ENCODE measurements at places on chromosomes 2 and 18. TPM values are rescaled to one million over a fixed set of nuclear protein-coding genes. Genes with fewer than 3 reads are reported as not detected.

The B3GNT7 gene
- total RNA-seq = 9.3 TPM

GRCh38 chr2:241956521-241957110 is 87.1 kb downstream of the RTP5 start:
- H3K4me3 ChIP-seq = no peak overlapping the region
- H3K4me1 ChIP-seq = no peaks in the 10 kb centered on the region
- DNase-seq = no peak
- no peak overlapping the region for H3K27ac ChIP-seq

The ILKAP gene
- total RNA-seq = 47.7 TPM

The KIAA2012 gene
- not detected for total RNA-seq

The ASXL3 gene
- total RNA-seq = 10.4 TPM

DNA sequence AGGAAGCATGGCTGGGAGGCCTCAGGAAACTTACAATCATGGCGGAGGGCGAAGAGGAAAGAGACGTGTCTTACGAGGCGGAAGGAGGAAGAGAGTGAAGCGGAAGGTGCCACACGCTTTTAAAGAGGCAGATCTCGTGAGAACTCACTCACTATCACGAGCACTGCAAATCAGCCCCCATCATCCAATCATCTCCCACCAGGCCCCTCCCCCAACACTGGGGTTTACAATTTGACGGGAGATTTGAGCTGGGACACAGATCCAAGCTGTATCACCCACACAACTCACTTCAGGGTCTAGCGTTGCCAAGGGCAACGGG is 5.1 kb upstream of the BOK start:
- H3K27ac ChIP-seq = no peak overlapping the region
- DNase-seq = no peak
- H3K36me3 ChIP-seq = no peaks in the 10 kb centered on the region
- H3K4me3 ChIP-seq = no peak overlapping the region

The GLI2 gene
- 3.7 TPM for total RNA-seq

The CLK1 gene
- 108 TPM for total RNA-seq

DNA sequence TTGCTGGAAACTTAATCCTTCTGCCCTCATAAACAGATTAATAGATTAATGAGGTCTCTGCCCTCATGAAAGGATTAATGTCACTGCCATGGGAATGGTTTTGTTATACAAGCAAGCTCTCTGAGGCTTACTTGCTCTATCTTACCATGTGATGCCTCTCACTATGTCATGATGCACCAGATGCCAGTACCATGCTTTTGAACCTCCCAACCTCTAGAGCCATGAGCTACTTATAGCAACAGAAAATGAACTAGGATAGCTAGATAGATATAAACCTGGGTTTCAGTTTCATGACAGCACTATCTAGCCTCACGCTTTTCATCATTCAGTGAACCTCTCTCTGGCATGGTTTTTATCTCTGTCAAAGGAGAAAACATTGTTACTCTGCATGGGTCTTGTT is 371.6 kb upstream of the LRP1B start:
- H3K36me3 ChIP-seq = no peaks in the 10 kb centered on the region
- no peaks in the 10 kb centered on the region for H3K4me1 ChIP-seq
- H3K4me3 ChIP-seq = no peak overlapping the region
- DNase-seq = no peak
- no peak overlapping the region for H3K27ac ChIP-seq

DNA sequence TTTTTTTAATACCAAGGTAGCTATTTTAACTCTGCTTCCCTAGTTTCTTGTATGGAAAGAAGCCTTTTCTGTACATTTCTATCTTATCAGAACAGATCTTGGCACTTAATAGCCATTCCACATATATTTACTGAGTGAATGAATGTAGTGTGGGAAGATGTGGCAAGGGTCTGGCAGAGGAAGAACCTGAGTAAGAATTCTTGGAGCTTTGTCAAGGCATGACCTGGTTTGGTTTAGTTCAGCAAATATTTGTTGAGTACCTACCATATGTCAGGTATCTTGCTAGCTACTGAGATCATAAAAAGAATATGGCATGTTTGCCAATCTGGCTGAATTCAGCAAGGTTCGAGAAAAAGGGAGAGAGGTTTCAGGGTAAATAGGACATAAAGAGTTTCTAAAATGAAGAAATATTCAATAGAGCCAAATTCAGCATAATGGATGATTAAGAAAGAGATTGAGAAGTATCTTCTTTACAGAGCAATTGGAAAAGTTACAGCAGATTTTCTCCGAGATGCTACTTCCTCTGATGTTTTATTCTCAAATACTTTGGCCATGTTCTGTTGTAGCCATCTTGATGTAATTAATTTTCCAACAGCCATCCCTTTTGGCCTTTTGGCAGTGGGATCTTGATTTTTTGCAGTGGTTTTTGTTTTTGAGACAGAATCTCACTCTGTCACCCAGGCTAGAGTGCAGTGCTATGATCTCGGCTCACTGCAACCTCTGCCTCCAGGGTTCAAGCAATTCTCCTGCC is 21.7 kb upstream of the MEP1B start:
- no peak overlapping the region for H3K4me3 ChIP-seq
- no peak overlapping the region for H3K27ac ChIP-seq
- H3K27me3 ChIP-seq = no peaks in the 10 kb centered on the region
- DNase-seq = no peak

The ATP6V1C2 gene
- 4.2 TPM for total RNA-seq
